Cerebellum (tissue), 4 donors: ENCODE measurements at places on chromosomes 7 and 10. TPM values are rescaled to one million over a fixed set of nuclear protein-coding genes. Genes with fewer than 3 reads are reported as not detected.

Gene FAM25A
- not detected for total RNA-seq

- no peak for DNase-seq
Measured at GRCh38 chr7:31335161-31335856, 5.2 kb downstream of the NEUROD6 start.

Gene MMS19
- total RNA-seq, result 53.3 TPM

GRCh38 chr10:63027531-63027930 lies 105.6 kb upstream of the NRBF2 start:
- no peak for DNase-seq

Gene IKZF1
- 2.4 TPM for total RNA-seq

DNA sequence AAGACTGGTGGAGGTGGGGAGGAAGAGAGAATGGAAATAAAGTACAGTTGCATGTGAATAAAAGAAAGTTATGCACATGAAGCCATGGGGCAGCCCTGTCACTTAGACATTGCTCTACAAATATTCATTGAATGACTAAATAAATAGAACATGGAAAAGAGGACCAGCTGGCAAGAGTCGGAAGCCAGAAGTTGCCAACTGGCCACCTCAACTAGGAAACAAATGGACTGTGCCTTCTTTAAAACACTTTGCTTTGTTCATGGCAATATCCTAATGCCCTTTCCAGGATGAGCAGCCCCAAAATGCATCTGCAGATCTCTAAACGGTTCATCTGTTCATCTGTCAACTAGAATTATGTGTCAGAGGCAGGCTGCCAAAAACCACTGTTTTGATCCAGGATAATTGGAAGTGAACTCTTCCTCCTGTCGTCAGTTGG lies 157.3 kb downstream of the NOC3L start:
- no peak for DNase-seq

DNA sequence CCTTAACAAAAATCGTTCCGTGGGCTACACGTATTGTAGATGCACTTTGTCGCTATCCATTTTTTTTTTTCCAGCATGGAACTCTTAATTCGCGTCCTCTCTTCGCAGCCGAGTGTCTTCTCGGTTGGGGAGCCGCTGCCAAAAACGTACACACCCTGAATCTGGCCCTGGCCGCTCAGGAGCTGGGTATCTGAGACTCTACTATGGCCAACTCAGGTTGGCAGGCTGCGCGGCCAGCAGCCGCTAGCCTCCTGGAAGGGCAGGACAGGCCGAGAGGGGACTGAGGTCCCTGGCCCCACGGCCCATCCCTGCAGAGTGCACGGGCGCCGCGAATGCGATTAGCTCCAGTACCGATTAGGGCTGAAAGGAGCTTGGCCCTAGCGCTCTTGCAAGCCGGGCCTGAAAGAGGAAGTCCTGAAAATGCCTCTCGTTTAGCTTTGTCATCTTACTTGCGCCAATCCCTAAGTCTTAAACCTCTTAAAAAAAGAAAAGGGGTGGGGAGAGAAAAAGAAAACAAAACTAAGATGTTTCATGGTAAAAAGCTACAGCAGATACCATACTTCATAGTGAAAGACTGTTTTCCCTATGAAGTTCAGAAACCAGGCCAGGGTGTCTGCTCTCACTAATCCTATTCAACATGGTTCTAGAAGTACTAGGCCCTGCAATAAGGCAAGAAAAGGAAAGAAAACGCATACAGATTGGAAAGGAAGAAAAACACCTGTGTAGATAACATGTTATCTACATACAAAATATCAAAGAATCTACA lies 113.2 kb upstream of the RHEB start:
- DNase-seq, result peak; percentile 56

GRCh38 chr7:101848208-101848951 lies 31.0 kb downstream of the CUX1 start:
- no peak for DNase-seq
